CD4-positive, alpha-beta T cell treated with Interleukin-12 subunit alpha and Interleukin-12 subunit beta, for 1 hour (primary cell): ENCODE measurements at places on chromosomes 12 and 14.

GRCh38 chr14:81534510-81535074 is 939 bp upstream of the SEL1L start:
- DNase-seq = no peak

DNA sequence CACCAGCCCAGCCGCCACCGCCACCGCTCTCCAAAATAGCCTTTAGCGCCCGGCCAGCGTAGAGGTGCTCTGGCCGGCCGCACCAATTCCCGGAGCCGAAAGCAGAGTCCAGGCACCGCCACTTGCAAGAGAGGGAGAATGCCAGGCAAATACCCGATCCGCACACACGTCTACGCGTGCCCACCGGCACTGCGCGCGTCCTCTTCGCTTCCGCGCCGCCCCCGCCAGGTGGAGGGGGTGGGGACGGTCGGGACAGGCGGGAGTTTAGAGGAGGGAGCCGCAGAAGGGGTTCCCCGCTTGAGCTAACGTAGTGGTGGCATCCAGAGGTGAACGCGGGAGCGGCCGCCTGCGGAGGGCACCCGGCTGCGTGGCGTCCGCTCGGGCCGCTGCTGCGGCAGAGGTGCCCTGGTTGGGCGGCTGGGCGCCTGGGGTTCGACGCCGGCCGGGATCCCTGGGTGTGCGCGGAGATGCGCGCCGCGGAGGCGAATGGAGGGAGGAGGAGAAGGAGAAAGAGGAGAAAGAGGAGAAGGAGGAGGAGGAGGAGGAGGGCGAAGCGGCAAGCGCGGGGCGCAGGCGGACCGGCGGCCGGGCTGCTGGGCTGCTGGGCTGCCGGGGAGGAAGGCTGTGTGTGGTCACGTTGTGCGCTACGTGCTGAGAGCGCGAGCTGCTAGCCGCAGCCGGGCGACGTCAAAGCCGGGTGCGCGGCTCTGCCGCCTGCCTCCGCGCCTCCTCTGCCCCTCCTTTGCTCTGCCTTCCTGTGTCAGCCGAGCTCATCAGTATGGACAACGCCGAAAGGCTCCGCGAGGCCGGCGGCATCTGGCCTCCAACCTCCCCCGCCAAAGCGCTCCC is at the start of gene MDGA2:
TSS of gene MDGA2 (minus strand) at position 140 of the 849 bp plus-strand sequence.
- DNase-seq = no peak

GRCh38 chr12:27710592-27711316 is at the start of gene MRPS35:
Gene MRPS35 (plus strand): TSS chr12:27710832. CDS start chr12:27710844, 12 bp downstream.
- DNase-seq = peak; percentile 92

- no peak for DNase-seq
Observed at GRCh38 chr12:50715174-50715573, 48.7 kb upstream of the ATF1 start.

DNA sequence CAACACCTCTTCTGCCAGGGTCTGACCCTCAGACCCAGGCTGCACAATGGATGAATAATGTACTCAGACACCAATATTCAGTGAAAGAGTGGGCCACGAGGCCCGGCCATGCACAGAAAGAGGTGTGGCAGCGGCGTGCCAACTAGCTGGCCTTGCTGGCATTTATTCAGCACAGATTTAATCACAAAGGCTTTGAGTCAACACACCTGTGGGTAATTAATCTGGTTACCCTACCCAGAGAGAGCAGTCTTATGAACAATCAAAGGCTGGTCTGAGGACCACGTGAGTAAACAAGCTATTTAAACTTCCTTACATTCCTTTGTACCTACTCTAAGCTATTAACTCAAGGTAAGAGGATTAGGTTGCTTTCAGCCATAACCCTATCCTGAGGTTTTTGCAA is 324.8 kb downstream of the C12orf50 start:
- no peak for DNase-seq

- DNase-seq = no peak
Observed at GRCh38 chr12:26798023-26798422, 35.0 kb downstream of the ITPR2 start.

GRCh38 chr14:103416916-103417315 is 31.7 kb downstream of the MARK3 start:
- DNase-seq = no peak

DNA sequence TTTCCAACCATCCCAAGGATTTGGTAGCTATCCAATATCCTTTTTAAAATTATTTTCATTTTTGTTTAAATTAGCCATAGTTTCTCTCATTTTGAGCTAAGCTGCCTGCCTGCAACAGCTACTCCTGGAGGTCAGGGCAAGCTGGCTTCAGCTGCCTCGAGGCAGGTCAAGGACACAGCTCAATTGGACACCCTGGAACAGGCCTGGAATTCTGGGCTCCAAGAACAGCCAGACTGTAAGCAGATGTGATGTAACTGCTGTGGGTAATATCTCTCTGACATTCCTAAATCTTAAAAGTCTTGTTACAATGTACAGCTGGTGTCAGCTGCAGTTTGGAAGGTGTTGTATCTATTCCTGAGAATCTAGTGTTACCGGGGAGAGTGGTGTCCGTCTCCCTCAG is 119.8 kb downstream of the KCNK10 start:
- no peak for DNase-seq

GRCh38 chr14:81234278-81234677 is 13.5 kb upstream of the GTF2A1 start:
- DNase-seq = no peak

- peak; percentile 39 for DNase-seq
Observed at GRCh38 chr14:100653409-100653808, 66.2 kb upstream of the BEGAIN start.

DNA sequence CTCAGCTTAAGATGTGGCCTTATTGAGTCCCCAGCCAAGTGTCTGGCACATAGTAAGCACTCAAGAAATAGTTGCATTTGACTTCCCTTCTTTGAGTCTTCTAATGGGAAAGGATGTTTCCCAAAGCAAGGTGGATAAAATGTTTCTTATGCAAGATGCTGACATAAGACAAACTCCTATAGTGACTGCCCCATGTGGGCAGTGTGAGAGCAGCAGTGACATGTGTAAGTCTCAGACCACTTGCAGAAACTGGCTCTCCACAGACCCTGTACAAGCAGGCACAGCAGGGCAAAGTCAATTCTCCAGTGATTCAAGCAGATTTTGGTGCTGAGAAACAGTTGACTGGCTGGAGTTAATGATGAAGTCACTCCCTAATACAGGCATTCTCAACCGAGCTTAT is 255.3 kb downstream of the ANO2 start:
- no peak for DNase-seq

GRCh38 chr12:88241862-88242570 is 99.9 kb downstream of the TMTC3 start:
- DNase-seq = no peak

DNA sequence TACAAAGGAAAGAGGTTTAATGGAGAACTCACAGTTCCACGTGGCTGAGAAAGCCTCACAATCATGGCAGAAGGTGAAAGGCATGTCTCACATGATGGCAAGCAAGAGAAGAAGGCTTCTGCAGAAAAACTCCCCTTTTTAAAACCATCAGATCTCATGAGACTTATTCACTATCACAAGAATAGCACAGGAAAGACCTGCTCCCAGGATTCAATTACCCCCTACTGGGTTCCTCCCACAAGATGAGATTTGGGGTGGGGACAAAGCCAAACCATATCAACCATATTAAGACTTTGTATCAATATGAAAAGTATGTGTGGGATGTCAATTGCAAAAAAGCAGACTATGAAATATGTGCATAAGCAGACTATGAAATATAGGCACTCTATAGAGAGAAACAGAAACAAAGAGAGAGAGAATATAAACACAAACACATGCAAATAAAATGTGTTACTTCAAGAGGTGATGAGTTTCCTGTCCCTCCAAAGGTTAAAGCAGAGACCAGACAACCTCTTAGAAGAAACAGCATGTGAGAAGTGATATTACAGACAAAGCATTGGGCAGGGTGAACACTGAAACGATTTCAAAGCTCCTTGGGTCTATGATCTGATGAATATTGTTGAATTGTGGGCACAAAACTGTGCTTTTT is 151.2 kb upstream of the KRR1 start:
- no peak for DNase-seq

DNA sequence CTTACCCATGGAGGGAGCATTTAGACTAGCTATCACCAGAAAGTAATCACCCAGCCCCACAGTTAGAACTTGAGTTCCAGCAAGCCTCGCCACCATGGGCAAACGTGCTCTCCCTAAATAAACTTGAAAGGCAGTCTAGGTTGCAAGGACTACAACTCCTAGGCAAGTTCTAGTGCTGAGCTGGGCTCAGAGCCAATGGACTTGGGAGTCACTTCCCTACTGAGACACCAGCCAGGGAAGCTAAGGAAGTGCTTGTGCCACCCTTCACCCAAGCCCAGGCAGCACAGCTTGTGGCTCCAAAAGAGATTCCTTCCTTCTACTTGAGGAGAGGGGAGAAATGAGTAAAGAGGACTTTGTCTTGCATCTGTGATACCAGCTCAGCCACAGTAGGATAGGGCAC is 57.9 kb downstream of the SLCO1A2 start:
- no peak for DNase-seq
